ENCODE measurements at places on chromosomes 11 and 22. TPM values are rescaled to one million over a fixed set of nuclear protein-coding genes. Genes with fewer than 3 reads are reported as not detected.

Gene ANO9
- total RNA-seq, result 78.9 TPM

Gene NELL1
- not detected for total RNA-seq

- no peak for DNase-seq
- H3K4me3 ChIP-seq, result no peak overlapping the region
- H3K36me3 ChIP-seq, result no peaks in the 10 kb centered on the region
- H3K27ac ChIP-seq, result no peak overlapping the region
Observed at GRCh38 chr22:49306632-49307480, 520.8 kb downstream of the BRD1 start.

GRCh38 chr11:21564833-21565682, 627.8 kb upstream of the ANO5 start:
- no peaks in the 10 kb centered on the region for H3K36me3 ChIP-seq
- H3K4me1 ChIP-seq, result no peaks in the 10 kb centered on the region
- H3K4me3 ChIP-seq, result no peak overlapping the region
- DNase-seq, result no peak
- no peak overlapping the region for H3K27ac ChIP-seq

DNA sequence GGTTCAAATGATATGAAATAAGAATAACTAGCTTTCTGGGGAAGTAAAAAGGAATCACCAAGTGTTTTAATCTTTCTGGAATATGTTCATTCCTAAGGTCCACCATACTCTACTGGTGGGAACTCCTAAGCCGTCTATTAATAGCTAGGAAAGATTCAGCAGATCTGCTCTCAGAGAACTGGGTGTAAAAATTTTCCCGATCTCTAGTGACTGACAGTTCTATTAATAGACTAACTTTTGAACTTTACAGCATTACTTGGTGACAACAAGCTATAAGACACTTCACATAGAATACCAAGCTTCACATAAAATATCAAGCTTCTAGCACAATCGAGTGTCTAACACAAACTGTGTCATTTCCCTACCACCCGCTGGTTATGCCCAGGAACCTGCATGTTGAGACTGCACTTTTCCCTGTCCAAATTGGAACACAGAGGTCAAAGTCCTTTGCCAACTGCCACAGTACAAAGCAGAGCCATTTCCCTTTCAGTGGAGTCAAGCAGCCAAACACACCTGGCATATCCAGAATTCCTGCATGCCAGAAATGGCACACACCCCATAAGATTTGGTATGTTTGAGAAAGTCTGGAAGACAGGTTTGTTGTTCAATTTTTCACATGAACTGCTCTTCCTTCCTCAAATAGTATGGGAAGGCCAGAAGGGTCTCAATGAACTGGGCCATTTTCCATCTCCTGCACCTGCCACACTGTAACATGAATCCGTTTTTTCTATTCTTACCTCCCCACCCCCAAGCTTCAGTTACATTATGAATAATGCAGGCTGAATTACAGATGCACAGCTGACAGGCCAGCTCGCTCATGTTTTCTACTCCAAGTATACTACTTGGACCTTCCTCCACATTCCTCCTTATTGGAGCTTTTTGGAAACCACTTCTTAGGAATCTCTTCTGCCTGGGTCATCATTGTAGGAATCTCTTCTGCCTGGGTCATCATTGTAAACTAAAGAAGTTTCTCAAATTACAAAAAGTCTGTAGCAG, 3.7 kb downstream of the OSBP start:
- no peak overlapping the region for H3K4me3 ChIP-seq
- H3K36me3 ChIP-seq, result peaks cover 64% of the 10 kb centered on the region
- no peak for DNase-seq
- H3K4me1 ChIP-seq, result peaks cover 46% of the 10 kb centered on the region
- no peaks in the 10 kb centered on the region for H3K27me3 ChIP-seq

Gene NOX4
- total RNA-seq, result not detected

Gene OR5P2
- not detected for total RNA-seq

Gene NCF4
- 44.1 TPM for total RNA-seq

- no peak overlapping the region for H3K4me3 ChIP-seq
- no peak for DNase-seq
- H3K4me1 ChIP-seq, result peaks cover 14% of the 10 kb centered on the region
- H3K27ac ChIP-seq, result peak overlapping the region; percentile 65
Observed at GRCh38 chr22:19483481-19484244, 3.9 kb downstream of the CDC45 start.

DNA sequence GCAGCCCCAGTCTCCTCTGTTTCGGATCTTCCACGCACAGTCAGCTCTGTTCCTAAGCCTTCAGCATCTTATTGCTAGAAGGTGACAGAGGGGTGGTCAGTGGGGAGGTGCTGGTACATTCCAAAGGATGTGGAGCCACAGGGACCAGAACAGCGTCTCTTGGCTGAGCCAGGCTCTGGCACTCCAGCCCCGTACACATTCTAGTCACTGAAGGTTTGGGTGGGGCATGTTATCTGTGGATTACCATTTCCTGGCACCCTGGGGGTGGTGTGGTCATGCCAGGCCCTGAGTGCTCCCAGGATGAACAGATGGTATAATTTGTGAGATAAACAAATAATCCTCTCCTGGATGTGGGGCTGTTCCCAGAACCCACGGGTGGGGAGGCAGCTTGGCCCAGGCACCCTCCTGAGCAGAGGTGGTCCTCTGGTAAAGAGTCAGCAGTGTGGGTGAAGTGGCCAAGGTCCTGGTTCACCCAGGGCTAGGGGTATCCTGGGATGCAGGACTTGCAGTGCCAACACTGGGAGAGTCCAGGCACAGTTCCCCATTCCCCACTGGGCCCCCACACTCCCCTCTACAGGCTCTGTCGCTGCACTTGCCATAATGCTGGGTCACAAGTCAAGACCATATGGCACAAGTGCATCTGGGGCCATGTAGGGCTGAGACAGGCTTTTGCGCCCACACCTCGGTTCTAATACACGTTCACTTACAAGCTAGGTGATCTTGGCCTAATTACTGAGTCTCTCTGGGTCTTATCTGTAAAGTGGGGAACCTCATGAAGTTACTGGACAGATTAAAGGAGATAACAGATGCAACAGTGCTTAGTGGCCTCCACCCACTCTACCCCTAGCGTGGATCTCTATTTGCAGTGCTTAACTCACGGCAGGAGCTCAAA, 33.0 kb downstream of the DKK3 start:
- peaks cover 8% of the 10 kb centered on the region for H3K4me1 ChIP-seq
- H3K27me3 ChIP-seq, result no peaks in the 10 kb centered on the region
- no peaks in the 10 kb centered on the region for H3K36me3 ChIP-seq
- DNase-seq, result no peak
- H3K27ac ChIP-seq, result no peak overlapping the region

- H3K27me3 ChIP-seq, result no peaks in the 10 kb centered on the region
- H3K4me1 ChIP-seq, result no peaks in the 10 kb centered on the region
- no peak for DNase-seq
- no peak overlapping the region for H3K4me3 ChIP-seq
- no peak overlapping the region for H3K27ac ChIP-seq
- H3K36me3 ChIP-seq, result no peaks in the 10 kb centered on the region
Observed at GRCh38 chr11:116563028-116563711, 209.6 kb downstream of the BUD13 start.

Gene SPON1
- 0.42 TPM for total RNA-seq

DNA sequence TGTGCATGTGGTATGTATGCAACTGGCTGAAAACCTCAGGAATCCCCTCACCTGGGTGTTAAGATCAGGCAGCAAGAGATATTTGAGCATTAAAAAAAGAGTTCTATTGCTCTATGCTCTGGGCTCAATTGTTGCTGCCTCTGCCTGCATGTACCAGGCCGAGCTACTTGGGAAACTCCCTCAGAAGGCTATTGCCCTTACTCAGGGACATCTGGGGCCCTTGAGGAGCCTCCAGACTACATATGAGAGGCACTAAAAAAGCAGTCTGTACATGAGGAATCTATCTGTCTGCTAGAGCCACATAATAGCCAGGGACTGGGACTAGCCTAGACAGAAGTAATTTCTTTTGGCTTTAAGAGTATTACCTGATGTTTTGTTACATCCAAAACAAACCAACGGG, 120.1 kb downstream of the SWAP70 start:
- no peak overlapping the region for H3K27ac ChIP-seq
- H3K27me3 ChIP-seq, result no peaks in the 10 kb centered on the region
- H3K36me3 ChIP-seq, result no peaks in the 10 kb centered on the region
- no peak for DNase-seq
- no peak overlapping the region for H3K4me3 ChIP-seq
- H3K4me1 ChIP-seq, result peaks cover 8% of the 10 kb centered on the region

GRCh38 chr11:84890676-84891075, 736.5 kb downstream of the DLG2 start:
- no peak overlapping the region for H3K27ac ChIP-seq
- H3K4me1 ChIP-seq, result no peaks in the 10 kb centered on the region
- no peaks in the 10 kb centered on the region for H3K27me3 ChIP-seq

DNA sequence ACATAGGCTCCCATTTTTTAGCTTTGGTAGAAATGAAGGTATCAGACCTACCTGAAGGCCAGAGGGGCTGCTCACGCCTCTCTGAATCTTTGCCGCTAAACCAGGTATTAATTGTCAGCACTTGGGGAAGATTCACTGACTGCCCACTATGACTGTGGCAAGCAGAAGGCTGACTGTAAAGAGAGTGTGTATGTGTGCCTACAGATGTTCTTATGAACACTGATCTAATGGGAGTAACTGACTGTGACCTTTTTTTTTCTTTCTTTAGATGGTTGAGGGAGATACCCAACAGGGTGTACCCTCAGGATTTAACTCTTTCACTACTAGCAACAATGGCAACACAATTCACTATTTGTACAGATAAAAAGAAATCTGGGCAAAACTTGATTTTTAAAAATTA, at the start of gene RAG2:
TSS of gene RAG2 (minus strand) at position 186 of the 400 bp plus-strand sequence. CDS start 4,068 bp downstream, outside the sequence.
- H3K27ac ChIP-seq, result no peak within 1 kb of the TSS
- DNase-seq, result no peak

Gene KCNK4
- total RNA-seq, result not detected

DNA sequence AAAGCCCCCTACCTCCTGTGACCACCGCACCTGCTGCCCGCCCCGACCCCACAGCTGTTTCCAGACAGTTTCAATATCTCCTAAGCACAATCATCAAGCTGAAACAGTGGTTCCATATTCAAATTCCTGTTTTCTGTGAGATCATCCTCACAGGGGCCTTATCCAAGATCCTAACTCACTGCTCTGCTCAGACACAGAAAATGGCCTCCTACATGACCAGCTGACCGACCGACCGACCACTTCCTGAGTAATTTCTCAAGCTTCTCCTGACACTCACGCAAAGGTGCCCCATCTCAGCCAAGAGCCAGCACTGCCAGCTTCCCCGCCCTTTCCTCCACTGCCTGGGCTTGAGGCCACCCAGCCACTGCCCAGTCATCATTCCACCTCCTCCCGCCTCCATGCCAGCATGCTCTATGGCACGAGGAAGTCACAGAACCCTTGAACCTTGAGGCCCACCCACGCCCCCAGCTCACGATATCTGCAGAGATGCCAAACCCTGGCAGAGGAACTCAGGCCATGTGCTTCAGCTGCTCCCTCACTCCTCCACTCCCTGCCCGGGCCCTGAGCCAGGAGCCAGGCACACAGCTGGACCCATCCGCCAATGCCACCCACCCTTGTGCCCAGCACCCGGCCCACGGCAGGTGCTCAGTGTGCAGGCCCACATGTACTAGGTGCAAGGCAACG, 14.0 kb downstream of the KIAA0930 start:
- no peak overlapping the region for H3K4me3 ChIP-seq
- H3K27me3 ChIP-seq, result no peaks in the 10 kb centered on the region
- peak overlapping the region; percentile 9 for H3K27ac ChIP-seq
- H3K36me3 ChIP-seq, result no peaks in the 10 kb centered on the region
- H3K4me1 ChIP-seq, result peaks cover 7% of the 10 kb centered on the region

- DNase-seq, result no peak
- no peaks in the 10 kb centered on the region for H3K27me3 ChIP-seq
- no peak overlapping the region for H3K4me3 ChIP-seq
- H3K4me1 ChIP-seq, result peaks cover 4% of the 10 kb centered on the region
- no peaks in the 10 kb centered on the region for H3K36me3 ChIP-seq
Observed at GRCh38 chr22:23127055-23127756, 14.6 kb downstream of the RSPH14 start.

DNA sequence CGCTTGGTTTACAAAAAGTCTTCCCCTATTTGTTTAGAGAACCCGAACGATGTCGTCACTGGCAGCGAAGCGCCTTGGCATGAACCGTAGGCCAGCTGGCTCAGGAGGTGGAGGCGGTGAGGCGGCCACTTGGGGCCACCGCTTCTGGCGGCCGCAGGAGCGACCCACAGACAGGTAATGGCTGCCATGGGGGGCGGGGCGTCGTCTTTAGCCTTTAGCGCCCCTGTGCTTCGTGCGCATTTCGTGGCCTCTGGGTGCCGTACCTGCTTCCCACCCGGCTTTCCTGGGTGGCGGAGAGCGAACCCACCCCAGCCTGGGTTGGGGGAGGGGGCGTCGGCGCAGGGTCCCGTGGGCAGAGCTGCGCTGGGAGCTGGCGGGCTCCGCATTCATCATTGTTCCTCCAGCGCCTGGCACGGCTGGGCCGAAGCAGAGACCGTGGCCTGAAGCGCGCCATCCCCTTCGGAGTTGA, 469 bp upstream of the OSBP2 start:
- H3K27me3 ChIP-seq, result peaks cover 34% of the 10 kb centered on the region
- peak; percentile 53 for DNase-seq
- peak overlapping the region; percentile 79 for H3K4me3 ChIP-seq
- H3K27ac ChIP-seq, result peak overlapping the region; percentile 41
- H3K4me1 ChIP-seq, result peaks cover 3% of the 10 kb centered on the region

Gene BMAL1
- 53.5 TPM for total RNA-seq

GRCh38 chr11:132055296-132055695, 684.9 kb downstream of the NTM start:
- no peaks in the 10 kb centered on the region for H3K4me1 ChIP-seq
- no peak for DNase-seq
- H3K27ac ChIP-seq, result no peak overlapping the region
- H3K27me3 ChIP-seq, result no peaks in the 10 kb centered on the region
- H3K36me3 ChIP-seq, result no peaks in the 10 kb centered on the region

- H3K36me3 ChIP-seq, result no peaks in the 10 kb centered on the region
- H3K27me3 ChIP-seq, result peaks cover 17% of the 10 kb centered on the region
- peaks cover 44% of the 10 kb centered on the region for H3K4me1 ChIP-seq
- H3K4me3 ChIP-seq, result no peak overlapping the region
- DNase-seq, result no peak
- no peak overlapping the region for H3K27ac ChIP-seq
Observed at GRCh38 chr11:76802621-76803020, 19.5 kb downstream of the TSKU start.

DNA sequence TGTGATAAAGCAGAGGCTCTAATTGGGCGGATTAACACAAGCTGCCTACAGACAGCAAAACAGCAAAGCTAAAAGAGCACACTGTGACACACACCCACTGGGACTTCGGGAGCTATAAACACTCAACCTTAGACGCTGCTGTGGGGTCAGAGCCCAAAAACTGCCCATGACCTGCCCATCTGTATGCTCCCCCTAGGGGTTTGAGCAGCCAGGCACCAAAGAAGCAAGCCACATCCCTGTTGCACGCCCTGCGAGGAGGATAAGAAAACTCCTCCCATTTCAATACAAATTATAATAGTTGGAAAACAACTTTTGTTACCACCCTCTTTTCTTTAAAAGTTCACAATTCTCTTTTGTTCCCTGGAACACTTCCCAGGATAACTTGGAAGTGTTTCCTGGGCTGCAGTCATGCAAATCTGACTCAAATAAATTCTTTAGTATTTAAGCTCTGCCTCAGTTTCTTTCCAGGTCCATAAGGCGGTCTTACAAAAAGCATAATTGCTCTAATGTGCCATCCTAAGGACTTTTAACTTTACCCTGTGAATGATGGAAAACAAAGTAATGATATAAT, 86.4 kb downstream of the DLG2 start:
- no peaks in the 10 kb centered on the region for H3K4me1 ChIP-seq
- H3K4me3 ChIP-seq, result no peak overlapping the region
- H3K27ac ChIP-seq, result no peak overlapping the region
- H3K27me3 ChIP-seq, result no peaks in the 10 kb centered on the region
- DNase-seq, result no peak

Gene SLC22A8
- not detected for total RNA-seq

GRCh38 chr11:33116535-33116934, 44.7 kb downstream of the CSTF3 start:
- H3K27ac ChIP-seq, result no peak overlapping the region
- H3K27me3 ChIP-seq, result no peaks in the 10 kb centered on the region
- peaks cover 1% of the 10 kb centered on the region for H3K36me3 ChIP-seq
- no peak overlapping the region for H3K4me3 ChIP-seq

Gene RFPL1
- not detected for total RNA-seq

Gene ADAMTS8
- not detected for total RNA-seq
